Stimulated activated CD8-positive, alpha-beta memory T cell treated with anti-CD3 and anti-CD28 coated beads, Interleukin-7, amount 100 ng/mL, for 1 hour (primary cell): ENCODE measurements at places on chromosomes 3 and 15.

DNA sequence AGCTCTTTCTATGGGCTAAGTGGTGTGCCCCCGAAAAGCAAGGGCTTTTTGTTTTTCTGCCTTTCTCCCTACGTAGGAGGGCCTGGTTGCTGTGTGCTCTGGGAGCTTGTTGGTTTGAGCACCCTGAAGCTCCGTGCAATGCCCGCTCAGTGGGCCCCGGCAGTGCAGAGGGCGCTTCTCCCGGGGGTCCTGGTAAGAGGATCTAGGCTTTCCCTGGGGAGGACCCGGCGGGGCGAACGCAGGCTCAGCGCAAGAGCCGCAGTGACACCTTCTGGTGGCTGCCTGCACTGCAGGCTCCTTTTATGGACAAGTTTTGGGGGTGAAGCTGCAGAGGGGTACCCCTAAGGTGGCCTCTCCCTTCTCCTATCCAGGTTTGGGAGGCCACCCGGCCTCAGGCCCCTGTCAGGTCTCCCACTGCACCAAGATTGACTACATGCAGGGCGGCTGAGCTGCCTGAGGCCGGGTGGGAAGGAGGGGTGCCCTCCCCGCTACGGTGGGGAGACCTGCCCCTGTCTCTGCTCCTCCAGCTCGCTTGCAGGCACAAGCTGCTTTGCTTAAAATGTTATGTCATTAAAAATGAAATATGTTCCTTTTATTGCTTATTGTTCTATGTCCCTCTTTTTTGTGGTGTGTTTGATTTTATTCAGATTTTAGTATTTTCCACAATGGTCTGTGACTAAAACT is 387.9 kb downstream of the GABRG3 start:
- DNase-seq, result no peak

DNA sequence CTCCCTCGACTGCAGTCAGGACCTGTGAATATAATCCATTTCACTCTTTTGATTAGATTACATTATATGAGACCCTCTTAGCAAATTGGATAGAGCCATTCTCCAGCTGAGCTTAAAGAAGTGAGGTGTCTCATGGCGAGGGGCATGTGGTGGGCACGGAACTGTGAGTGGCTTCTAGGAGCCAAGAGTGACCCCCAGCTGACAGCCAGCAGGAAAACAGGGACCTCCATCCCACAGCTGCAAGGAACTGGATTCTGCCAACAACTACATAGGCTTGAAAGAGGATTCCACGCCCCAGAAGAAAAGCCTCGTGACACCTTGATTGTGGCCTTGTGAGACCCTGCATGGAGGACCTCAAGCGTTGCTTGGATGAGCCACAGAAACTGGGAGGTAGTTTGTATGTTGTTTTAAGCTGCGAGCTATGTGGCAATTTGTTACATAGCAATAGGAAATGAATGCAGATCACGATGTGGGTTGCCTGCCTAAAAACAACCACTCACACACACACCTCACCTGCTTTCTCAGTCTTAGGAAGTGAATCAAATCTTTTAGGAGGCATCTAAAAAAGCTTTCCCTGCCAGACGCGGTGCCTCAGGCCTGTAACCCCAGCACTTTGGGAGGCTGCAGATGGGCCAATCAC is 84.2 kb upstream of the BHLHE40 start:
- DNase-seq, result no peak

GRCh38 chr3:70149714-70150400 is 150.3 kb downstream of the SAMMSON start:
- DNase-seq, result no peak

DNA sequence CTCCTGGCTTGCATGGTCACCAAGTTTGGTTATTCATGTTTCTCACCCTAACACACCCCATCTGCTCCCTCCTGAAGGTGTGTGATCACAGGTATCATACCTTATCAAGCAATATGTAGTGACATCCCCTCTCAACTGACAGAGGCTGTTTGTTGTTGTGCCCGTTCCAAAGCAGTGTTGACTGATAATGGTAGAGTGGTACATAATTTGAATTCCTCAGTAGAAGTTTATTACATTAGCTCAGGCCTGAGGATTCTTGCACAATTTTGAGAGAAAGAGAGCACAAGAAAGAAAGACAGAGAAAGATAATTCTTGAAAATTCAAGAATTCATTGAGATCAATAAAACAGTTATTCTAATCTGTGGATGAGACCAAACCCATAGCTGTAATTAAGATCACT is 69.1 kb upstream of the SATB1 start:
- no peak for DNase-seq

DNA sequence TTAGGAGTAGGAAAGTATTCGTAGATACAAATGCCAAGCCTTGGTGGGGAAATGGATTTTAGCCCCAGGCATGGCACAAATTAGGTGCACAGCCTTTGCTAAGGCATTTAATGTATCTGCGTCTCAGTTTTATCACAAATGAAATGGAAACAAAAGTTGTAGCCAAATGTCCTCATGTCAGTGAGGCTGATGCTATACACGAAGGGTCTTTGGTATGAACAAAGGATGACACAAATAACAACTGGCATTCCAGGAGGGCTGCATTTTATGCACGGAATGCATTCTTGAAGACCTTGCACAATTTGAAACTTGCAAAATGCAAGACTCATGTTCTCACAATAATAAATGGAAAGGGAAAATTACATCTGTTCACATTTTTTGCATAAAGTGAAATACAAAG is 181.9 kb downstream of the SV2B start:
- no peak for DNase-seq

DNA sequence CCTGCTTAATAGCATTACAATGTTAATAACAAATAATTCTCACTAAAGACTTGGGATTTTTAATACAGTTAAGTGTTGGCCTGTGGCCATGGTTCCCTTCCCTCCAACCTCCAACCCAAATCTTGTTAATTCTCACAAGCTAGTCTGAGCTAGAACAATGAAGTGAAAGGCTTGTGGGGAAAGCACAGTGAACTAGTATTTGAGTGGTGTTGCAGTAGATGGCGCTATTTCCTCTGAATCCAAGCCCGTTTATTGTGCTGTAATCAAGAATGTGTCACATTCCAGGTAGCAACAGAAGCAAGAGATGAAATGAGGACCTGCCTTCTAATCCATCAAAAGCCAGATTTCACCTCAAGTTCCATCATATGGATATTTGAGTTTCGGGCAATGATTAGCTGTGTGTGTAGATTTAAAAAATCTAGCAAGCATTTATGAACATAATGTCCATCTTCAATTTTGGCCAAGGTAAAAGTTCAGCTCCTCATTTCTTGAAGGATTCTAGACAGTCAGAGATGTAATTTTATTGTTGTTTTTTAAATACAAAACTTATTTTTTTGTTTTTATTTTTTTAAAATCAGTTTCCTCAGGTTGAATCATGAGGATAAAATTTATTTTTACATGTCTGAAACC is 160.7 kb downstream of the SQOR start:
- no peak for DNase-seq

- DNase-seq, result no peak
Observed at GRCh38 chr15:48352474-48353072, 21.3 kb downstream of the DUT start.

- no peak for DNase-seq
Observed at GRCh38 chr15:61655881-61656280, 404.4 kb downstream of the VPS13C start.

DNA sequence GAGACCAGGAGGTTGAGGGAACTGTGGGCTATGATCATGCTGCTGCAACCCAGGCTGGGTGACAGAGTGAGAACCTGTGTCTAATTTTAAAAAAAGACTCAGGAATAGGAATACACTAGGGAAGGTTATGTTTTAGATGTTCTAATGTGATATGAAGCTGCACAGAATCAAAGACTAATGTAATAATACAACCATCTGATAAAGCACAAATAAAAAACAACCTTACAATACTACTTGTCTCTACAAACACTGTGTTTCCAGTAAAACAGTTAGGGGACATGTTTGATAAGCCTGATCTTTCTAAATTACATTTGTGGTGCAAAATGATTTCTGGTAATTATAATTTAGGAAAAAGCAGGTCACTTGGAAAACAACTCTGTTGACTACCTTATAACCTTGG is 56.7 kb downstream of the RBMS3 start:
- no peak for DNase-seq

- DNase-seq, result no peak
Observed at GRCh38 chr3:9211155-9211950, 38.1 kb downstream of the SRGAP3 start.

- DNase-seq, result no peak
Observed at GRCh38 chr15:22959321-22960101, 20.7 kb downstream of the CYFIP1 start.

DNA sequence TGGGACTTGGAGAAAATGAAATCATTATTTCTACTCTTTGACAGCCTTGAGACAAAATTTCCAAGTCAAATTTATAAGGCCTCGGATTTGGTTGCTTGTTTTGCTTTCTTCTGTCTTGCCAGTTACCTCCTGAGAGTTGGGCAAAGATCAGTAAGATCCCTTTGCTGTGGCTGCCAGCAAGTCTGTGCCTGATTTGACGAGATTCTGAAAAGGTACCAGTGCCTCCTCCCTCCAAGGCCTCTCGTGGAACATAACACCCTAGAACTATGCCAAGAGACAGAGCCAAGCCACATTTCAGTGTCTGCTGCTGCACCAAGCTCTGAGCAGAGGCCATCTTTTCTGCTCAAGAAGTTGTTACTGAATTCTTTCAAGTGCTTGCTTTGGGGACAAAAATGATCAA is 61.0 kb downstream of the GTPBP8 start:
- no peak for DNase-seq

- DNase-seq, result no peak
Observed at GRCh38 chr3:159817126-159817525, 171.5 kb upstream of the IL12A start.

DNA sequence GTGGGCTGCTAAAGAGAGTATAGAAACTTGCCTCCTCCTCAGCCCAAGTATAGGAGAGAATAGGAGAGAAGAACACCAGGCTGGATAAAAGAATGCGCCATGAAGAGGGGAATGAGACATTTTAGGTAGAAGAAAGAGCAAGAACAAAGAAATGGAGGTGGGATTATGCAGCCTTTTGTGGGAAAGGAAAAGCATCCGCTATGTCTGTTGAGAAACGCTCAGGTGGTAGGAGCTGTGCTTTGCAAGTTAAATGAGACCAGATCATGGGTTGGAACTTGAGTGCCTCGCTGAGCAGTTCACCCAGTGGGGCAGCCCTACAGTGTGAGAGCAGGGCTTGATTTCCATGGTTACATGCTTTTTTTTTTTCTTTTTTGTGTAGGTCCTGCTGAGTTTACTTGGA is 11.5 kb upstream of the RTP1 start:
- no peak for DNase-seq

DNA sequence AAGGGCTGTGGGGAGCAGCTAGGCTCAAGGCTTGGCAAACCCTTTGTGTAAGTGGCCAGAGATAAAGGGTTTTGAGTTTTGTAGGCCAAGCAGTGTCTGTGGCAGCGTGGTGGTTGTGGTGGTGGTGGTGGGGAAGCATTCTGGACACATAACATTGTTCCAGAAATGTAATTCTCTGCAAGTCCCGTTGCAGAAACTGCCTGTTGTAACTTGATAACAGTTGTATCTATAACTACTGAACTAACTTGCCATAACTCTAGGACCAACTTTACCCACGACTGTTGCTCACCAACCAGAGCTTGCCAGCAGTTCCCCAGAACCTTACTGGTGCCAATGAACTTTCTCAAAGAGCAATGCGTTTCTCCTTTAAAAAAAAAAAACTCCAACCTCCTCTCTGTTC is 18.1 kb upstream of the TMEM40 start:
- DNase-seq, result no peak

- no peak for DNase-seq
Observed at GRCh38 chr3:190224456-190224855, 97.8 kb downstream of the CLDN1 start.

DNA sequence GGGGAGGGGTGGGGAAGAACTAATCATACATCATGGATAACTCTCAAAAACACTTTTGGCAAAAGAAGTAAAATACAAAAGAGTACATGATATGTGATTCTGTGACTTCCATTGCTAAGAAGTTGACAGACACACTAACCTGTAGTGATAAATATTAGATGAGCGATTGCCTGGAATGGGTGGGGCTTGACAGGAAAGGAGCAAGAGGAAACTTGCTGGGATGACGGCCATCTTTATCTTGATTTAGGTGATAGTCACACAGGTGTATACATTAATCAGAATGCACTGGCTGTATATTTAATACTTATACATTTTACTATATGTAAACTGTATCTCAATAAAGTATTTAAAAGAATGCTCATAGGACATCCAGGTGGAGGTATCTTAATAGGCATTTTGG is 13.1 kb downstream of the PARL start:
- DNase-seq, result no peak

- DNase-seq, result no peak
Observed at GRCh38 chr3:48966876-48967361, 23.1 kb upstream of the P4HTM start.

DNA sequence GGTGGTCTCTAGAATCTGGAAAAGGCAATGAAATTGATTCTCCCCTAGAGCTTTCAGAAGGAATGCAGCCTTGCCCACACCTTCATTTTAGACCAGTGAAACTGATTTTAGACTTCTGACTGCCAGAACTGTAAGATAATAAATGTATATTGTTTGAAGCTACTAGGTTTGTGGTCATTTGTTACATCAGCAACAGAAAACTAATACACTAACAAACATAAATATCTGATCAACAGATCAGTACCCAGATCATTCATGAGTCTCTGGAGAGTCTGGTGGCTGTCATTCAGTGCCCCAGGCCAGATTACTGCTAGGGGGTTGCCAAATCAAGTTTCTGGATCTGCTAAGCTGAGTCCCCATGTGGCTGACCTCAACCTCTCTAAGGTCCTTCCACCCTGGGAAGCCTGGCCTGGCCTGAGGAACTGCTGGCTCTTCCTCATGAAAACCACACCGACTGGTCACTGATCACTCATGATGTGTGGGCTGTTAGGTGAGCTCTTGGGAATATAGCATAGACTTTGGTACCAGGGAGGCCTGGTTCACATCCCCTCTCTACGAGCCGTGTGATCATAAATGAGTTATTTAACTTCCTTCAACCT is 11.1 kb upstream of the LACTB start:
- DNase-seq, result no peak

GRCh38 chr15:78072080-78072892 is 5.2 kb downstream of the TBC1D2B start:
- no peak for DNase-seq

DNA sequence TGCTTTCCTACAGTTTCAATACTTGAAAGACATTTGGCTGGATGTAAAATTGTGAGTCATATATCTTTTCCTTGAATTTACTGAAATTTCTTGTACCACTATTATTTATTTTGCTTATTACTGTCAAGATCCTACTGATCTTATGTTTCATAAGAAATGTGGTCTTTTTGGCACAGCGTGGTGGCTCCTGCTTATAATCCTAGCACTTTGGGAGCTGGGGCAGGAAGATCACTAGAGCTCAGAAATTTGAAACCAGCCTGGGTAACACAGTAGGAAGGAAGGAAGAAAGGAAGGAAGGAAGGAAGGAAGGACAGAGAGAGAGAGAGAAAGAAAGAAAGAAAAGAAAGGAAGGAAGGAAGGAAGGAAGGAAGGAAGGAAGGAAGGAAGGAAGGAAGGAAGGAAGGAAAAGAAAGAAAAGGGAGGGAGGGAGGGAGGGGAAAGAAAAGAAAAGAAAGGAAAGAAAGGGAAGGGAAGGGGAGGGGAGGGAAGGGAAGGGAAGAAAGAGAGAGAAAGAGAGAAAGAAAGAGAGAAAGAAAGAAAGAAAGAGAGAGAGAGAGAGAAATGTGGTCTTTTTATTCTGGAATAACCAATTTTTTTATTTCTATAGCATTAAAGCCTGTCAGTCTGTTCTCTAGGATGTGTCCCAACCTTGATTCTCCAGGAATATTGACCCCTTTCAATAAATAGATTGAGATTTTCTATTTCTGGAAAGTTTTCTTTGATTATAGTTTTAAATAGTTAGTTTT is 572.0 kb upstream of the TGFBR2 start:
- DNase-seq, result no peak

- DNase-seq, result no peak
Observed at GRCh38 chr15:88215066-88215648, 41.4 kb downstream of the NTRK3 start.

- DNase-seq, result no peak
Observed at GRCh38 chr15:81351651-81352050, 22.4 kb downstream of the TMC3 start.
